ENCODE measurements at places on chromosomes 6 and 20. TPM values are rescaled to one million over a fixed set of nuclear protein-coding genes. Genes with fewer than 3 reads are reported as not detected.

GRCh38 chr6:42075159-42075838, 25.0 kb downstream of the TAF8 start:
- DNase-seq, result peak; percentile 56

DNA sequence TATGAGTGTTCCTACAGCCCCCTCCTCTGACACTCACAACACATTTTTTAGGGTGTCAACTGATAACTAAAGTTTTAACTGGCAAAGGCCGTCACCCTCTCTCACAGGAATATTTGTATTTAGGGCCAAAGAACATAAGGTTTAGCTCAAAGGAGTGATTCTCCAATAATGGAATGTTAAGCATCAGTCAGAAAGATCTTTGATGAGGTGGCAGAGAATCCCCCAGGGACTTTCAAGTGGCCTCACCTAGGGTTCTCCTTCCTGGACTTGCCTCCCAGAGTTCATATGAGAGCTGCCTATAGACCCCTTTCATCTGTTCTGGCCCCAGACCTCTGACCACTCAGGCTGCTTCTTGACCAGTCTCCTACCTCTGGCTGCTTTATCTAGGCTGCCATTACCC, 7.4 kb upstream of the SCUBE3 start:
- DNase-seq, result no peak

DNA sequence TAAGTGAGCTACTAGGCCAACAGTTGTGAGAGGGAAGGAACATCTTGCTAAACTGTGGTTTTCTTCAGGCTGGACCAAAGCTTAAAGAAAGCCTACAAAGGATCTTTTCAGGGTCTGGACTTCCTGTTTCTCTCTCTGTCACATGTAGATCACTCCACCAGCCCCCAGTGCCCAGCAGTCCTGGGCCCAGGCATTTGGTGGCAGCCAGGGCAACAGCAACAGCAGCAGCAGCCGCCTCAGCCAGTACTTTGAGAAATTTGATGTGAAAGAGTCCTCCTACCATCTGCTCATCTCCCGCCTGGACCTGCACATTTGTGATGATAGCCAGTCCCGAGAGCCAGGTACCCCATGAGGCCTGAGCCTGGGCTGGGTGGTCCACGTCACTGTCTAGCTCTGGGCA, 44.1 kb downstream of the BLTP3A start:
- no peak for DNase-seq

DNA sequence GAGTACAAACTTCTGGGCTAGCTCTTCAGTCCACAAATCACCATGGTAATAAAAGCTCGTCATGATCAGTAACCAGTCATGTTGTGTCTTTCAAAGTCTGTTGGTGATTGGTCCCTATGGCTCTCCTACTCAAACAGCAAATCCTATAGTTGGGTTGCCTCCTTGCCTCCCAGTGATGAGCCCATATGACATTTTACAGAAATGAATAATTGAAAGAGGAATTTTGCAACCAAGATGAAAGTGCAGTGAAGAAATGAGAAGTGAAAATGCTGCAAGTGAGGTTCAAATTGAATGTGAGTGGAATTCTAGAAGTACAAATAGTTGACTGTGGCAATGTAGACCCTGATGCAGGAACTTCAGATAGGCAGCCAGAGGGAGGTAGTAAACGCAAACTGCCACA, 5.1 kb upstream of the SIRPD start:
- no peak for DNase-seq

DNA sequence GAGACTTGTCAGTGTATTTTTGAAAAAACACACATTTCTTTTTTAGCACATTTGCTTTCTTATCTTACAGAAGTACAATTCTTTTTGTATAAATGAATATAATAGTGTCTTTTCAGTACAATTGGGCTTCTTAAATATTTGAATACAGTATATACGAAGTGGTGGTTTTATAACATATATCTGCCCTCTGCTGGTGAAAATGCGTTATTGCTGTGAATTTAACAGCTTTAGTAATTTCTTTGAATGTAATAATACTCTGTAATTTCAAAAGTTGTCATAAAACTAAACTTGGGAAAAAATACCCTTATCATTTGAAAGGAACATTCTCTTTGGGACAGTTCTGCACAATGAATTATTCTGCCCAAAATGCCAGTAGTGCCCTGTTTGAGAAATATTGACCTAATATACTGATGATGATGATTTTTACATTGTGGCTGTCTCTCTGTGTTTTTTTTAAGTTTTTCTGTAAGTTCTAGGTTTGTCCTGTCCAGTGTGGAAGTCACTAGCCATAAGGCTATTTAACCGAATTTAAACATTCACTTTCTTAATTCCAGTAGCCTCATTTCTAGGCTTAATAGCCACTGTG, 19.0 kb downstream of the SMAP1 start:
- no peak for DNase-seq

DNA sequence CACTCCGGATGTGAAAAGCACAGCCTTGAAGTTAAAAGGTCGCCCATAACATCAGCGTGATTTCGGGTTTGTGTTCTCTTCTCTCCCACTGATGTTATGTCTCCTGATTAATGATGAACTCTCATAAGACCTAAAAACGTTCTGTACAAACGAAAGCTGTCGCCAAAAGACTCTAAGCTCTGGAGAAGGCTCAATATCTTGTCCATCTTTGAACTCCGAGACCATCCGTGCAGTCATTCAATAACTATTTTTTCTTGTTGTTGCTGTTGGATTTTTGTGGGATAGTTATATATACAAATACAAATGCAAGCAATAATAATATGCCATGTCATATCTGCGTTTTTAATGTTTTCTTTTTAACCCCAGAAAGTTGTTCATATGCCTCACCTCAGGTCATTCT, 291.8 kb upstream of the MARCKS start:
- DNase-seq, result no peak

GRCh38 chr20:24664266-24664986, 195.0 kb downstream of the SYNDIG1 start:
- DNase-seq, result peak; percentile 5

- DNase-seq, result no peak
Measured at GRCh38 chr20:15710636-15711035, 862.6 kb downstream of the KIF16B start.

- no peak for DNase-seq
Measured at GRCh38 chr6:17224056-17224455, 57.1 kb upstream of the RBM24 start.

GRCh38 chr6:104414723-104415122, 445.0 kb downstream of the HACE1 start:
- no peak for DNase-seq

- DNase-seq, result no peak
Measured at GRCh38 chr6:84773431-84774156, 9.2 kb upstream of the TBX18 start.

Gene GPX5
- total RNA-seq, result not detected

Gene OPN5
- not detected for total RNA-seq

Gene MUC21
- not detected for total RNA-seq

Gene MYB
- total RNA-seq, result 10.0 TPM

Data from Peyer's patch (tissue), 4 donors.